GM12892 (cell line): ENCODE measurements at places on chromosomes 16 and 17.

DNA sequence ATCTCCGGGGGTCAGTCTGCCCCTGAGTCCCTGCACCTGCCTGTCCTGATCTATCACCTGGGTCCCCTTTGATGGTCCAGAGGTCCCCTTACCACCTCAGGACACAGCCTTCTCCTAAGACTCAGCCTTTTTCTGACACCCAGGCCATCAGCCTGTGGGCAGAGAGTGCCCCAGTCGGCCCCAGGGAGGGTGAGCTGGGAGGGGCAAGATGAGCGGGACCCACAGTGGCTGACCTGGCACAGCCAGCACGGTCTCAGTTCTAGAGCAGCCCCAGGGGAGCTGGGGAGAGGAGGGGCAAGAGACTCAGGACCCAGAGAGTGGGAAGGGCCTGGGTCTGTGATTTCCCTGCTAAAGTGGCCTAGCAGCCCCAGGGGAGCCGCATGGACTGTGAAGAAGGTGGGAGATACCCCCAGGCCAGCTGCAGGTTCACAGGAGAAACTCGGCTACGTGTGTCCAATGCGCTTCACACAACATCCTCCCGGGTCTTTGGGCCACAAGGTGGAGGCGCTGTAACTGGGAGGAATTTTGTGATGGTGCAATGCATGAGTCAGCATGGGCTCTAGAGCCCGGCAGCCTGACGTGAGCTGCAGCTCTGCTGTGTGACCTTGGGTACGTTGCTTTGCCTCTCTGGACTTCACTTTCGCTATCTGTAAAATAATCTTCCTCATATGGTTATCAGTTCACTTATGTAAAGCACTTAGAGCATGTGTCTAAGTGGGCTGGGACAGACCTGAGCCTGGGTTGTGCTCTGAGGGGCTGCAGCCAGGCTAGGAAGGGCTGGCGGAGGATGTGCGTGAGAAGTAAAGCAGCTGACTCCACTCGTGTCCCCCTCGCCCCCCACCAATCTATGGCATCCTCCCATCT is 67.2 kb upstream of the LHX1 start:
- no peak for DNase-seq

DNA sequence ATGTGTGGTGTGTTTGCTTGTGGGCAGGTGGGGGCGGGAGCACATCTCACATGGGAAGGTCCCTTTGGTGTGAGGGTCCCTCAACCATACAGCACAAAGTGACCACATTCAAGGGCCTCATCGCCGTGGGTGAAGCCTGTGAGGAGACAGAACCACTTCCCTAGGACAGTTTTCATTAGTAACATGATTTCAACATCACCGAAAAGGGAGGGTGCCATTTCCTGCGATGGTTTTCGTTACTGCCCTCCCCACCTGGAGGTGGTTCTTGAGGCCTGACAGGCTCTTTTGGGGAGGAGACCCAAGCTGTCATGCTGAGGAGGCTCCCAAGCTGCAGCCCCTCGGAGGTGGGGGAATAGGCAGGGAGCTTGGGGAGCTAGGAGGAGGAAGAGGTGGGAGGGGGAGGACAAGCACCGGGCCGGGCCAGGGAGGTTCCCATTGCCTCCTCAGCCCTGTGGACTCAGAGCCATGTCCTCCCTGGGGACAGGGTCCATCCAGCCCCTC is 9.5 kb downstream of the CD300LB start:
- no peak for DNase-seq

- no peak for DNase-seq
Measured at GRCh38 chr16:74071996-74072535, 224.5 kb upstream of the PSMD7 start.

DNA sequence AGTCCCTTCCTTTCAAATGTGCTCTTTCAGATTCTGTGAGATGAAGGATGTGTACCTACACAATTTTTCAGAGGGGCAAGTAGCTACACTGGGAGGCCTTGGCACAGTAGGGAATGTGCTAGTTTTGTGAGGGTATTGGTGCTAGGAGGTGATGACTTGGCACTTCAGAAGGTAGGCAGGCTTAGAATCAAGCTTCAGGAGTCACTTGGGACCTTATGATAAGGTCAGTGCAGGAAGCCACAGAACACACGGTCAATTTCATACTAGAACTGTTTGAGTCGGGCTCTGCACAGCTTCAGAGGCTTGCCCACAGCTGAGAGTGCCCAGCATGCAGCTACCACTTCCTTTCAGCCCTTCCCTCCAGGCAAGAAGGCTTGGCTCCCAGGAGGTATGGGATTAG is 6.1 kb downstream of the CMTM1 start:
- no peak for DNase-seq

DNA sequence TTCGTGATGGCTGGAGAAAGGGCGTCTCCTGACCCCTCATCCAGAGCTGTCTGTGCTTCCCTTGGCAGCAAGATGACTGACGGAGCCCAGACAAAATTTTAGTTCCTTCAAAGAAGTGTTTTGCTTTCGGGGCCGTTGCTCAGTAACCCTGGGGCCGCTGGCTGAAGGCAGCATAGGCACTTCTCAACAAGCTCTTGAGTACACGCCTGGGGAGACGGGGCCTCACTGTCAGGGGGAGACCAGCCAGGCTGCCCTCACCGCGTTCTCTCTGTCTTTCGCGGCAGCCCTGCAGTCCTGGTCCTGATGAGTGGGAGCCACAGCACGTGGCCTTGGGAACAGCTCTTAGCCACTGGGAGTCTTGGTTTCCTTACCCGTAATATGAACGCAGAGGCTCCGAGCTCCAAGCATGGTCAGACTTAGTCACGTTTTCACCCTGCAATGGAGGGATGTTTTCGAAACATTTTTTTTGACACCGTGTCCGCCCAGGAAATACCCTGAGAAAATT is 86.0 kb downstream of the IRF8 start:
- no peak for DNase-seq

DNA sequence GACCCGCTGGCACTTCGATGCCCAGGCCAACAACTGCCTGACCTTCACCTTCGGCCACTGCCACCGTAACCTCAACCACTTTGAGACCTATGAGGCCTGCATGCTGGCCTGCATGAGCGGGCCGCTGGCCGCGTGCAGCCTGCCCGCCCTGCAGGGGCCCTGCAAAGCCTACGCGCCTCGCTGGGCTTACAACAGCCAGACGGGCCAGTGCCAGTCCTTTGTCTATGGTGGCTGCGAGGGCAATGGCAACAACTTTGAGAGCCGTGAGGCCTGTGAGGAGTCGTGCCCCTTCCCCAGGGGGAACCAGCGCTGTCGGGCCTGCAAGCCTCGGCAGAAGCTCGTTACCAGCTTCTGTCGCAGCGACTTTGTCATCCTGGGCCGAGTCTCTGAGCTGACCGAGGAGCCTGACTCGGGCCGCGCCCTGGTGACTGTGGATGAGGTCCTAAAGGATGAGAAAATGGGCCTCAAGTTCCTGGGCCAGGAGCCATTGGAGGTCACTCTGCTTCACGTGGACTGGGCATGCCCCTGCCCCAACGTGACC is 5.0 kb downstream of the WFIKKN2 start:
- no peak for DNase-seq
